ENCODE measurements at places on chromosomes 2 and 18.

DNA sequence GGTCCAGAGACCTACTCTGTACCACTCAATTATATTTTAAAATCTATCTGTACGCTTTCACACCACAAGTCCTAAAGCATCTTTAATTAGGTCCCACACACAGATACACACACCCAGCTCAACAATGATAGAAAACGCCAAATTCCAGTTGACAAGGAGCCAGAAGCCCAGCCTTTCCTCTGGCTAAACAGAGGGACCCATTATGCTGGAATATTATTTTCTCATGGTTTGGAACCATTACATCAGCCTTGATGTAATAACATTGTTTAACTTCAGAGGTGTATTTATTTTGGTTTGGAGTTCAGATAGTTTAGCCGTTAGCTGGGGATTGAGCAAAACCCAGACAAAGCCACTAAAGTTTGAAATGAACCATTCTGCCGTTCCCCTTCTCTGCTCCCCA lies 14.0 kb upstream of the INHBB start:
- no peak for DNase-seq

DNA sequence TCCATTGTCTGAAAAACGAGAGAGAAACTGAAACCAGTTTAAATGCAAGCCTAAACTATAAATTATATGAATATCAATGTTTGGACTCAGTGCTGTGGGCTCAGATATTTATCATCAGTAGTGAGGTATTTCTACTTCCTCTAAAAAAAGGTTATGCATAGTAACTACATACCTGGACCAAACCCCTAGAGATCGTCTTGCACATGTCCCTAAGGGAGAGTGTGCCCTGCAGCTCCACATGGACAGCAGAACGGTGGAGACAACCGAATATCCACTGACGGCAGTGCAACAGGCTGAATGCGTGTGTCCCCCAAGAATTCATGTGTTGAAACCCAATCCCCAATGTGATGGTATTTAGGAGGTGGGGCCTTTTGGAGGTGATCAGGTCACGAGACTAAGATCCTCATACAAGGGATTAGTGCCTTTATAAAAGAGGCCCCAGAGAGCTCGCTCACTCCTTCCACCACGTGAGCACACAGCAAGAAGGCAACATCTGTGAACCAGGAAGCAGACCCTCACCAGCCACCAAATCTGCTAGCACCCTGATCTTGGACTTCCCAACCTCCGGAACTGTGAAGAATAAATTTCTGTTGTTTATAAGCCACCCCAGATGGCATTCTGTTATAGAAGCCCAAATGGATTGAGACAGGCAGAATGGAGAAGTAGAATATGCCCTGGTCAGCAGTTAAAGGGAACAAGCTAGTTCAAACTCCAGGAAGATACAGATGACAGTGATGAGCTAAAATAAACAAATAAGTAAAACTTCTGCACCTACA lies 208.4 kb downstream of the ANAPC1 start:
- no peak for DNase-seq

DNA sequence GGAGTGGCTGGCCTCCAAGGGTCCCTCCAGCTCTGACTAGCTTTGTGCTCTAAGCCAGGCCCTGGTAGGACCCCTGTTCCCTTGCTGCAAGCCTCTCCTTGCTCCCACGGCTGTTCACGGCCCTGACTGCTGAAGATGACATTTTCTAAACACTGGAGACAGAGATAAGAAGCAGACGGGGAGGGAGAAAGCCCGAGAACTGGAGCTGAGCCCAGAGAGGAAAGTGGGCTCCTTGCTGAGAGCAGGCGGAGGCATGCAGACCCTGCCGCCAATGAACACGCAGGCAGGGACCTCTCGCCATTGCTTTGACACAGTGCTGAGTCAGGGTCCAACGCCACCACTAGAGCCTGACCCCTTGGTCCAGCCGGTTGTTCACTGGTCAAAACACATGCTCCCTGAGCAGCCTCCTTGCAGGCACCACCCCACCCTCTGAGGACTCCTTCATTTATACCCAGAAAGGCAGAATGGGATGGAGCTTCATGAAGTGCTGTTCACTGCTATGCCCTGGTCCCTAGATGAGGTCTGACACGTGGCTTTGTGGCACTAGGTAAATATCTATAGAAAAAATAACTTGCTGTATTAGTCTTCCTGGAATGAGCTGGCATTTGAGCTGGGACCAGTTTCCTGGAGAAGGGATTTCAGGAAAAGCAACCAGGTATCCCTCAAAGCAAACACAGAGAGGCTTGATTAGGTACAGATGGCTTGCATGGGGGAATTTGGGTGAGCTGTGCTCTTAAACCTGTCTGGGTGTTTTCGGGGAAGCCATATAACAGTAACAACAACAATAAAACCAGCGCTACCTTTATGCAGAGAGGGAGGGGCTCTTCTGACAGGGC lies 65.7 kb downstream of the MCFD2 start:
- DNase-seq, result peak; percentile 34

DNA sequence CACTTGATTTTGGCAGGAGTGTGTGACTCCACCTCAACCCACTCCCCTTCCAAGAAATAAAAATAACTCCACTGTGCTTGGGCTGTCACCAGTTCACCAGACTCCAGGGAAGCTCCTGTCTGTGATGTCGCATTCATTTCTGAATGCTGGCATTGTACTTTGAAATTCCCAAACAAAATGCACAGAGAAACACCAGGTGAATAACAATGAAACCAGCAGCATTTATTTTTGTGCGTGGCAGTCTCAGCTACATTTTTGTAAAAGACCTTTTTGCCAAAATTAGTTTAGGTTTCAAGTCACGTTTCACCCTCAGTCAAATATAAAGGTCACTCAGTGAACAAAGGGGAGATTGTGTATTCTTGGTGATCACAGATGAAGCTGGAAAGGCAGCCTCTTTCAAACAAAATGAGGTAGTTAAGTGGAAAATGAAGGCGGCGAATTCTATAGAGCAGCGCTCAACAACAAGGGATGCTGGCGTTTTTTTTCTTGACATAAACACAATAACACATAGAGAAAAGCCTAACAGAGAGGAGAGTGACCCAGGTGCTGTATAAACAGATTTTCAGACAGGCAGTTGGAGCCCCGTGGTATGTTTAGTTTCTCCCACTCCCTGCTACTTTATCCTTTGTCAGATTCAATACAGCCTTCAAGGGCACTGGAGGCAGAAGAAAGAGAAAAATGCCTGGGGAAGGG lies 210.3 kb upstream of the GCFC2 start:
- DNase-seq, result no peak

GRCh38 chr2:85178154-85178553 lies 45.0 kb downstream of the TCF7L1 start:
- no peak for DNase-seq

DNA sequence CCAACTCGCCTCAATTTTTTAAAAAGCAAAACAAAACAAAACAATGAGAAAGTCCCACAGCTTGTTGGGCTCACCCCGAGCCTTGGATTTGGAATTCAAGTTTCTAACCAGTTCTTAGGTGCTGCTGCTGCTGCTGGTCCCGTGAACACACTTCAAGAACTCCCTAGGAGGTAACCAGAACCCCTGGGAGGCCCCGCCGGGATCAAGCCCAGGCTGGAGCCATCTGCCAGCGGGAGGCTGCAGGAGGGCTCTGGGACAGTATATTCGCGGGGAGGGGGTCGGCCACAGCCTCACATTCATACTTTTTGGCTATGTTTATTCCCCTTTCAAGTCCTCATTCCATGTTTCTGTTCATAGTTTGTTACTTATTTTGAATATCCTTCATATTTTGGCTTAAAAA lies 223.4 kb downstream of the TFCP2L1 start:
- DNase-seq, result no peak

GRCh38 chr2:19890104-19890503 lies 11.7 kb downstream of the TTC32 start:
- no peak for DNase-seq

- DNase-seq, result no peak
Observed at GRCh38 chr2:128155970-128156369, 65.0 kb downstream of the UGGT1 start.

Data from erythroblast (primary cell).